Activated CD4-positive, alpha-beta T cell treated with anti-CD3 and anti-CD28 coated beads, Interleukin-2, amount 50 U/mL, for 48 hours (primary cell): ENCODE measurements at places on chromosomes 1 and 21.
A peak's percentile ranks its signal among the peaks of the same experiment; 100 is the strongest.

DNA sequence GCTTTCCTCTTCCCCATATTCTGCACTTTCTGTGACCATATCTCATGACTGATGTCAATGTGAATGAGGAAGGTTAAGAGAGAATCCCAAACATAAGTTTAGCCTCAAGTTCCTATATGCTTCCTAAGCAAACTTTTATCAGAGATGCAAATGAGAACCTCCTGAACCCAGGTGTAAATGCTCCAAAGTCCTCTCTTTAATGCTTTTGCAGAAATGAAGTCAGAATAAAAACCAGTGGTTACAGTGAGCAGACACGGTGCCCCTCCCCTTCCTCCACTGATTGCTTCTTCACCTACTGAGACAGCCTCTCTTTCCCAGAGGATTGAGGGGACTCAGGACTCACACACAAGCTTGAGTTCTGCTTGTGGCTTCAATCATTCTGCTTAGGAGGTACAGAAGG lies 11.6 kb upstream of the PIGC start:
- no peak for DNase-seq

GRCh38 chr1:214518361-214518760 lies 33.0 kb downstream of the PTPN14 start:
- DNase-seq: no peak

- no peak for DNase-seq
Measured at GRCh38 chr1:244157731-244158438, 106.8 kb downstream of the ZBTB18 start.

DNA sequence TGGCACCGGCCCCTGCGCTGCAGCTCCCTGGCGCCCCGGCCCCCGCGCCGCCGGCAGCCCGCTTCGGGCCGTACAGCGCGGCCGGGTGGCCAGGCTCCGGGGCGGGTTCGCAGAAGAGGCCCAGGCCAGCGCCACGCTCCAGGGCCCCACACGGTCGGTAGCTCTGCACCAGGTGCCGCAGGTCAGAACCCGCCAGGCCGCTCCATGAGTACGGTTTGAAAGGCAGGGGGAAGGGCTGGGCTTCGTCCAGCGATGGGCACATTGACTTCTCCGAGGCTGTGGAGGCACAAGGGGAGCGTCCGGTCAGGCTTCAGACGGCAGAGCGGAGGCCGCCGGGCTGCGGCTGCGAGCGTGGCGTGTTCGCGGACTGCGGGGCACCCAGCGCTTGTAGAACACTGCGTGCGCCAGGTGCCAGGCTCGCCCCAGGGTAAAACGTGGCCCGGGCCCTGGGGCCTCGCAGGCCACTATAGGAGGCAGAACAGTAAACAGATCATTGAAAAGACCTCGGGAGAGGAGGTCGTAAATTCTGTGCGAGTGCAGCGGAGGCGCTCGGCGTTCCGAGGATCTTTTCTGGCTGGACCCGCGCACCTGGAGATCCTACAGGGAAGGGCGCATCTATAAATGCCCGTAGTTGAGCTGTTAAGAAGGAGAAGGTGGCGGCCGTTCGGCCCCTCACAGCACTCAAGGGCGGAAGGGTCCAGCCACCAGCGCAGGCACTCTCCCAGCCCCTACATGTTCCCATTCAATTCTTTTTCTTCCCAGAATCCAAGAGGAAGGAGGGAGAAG lies 5.7 kb downstream of the GFI1 start:
- DNase-seq: no peak

- DNase-seq: no peak
Measured at GRCh38 chr1:234656070-234656895, 46.3 kb upstream of the IRF2BP2 start.

DNA sequence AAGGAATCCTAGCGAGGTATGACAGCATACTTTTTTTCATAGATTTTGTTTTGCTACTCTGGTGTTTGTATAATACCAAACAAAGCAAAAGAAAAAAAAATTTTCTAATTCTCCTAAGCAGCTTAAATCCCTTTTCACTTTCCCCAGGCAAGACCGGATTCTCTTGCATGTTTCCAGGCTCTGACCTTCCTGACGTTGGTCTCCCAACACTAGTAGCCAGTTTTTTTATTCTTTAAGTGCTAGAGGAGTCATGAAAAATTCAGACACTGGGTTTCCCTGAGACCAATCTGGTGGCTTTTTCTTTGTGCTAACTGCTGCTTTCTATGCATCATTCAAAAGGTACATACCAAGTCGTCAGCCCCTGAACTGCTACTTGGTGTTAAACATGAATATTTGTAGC lies 111.4 kb downstream of the ZNF326 start:
- no peak for DNase-seq

DNA sequence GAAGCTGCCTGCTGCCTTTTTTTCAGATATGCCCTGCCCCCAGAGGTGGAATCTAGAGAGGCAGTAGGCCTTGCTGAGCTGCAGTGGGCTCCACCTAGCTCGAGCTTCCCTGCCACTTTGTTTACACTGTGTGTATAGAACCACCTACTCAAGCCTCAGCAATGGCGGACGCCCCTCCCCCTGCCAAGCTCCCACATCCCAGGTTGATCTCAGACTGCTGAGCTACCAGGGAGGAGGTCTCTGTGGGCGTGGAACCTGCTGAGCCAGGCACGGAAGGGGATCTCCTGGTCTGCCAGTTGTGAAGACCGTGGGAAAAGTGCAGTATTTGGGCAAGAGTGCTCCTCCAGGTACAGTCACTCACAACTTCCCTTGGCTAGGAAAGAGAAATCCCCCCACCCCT lies 65.1 kb downstream of the MSH4 start:
- DNase-seq: no peak

- no peak for DNase-seq
Measured at GRCh38 chr1:184698969-184699368, 55.7 kb downstream of the EDEM3 start.

DNA sequence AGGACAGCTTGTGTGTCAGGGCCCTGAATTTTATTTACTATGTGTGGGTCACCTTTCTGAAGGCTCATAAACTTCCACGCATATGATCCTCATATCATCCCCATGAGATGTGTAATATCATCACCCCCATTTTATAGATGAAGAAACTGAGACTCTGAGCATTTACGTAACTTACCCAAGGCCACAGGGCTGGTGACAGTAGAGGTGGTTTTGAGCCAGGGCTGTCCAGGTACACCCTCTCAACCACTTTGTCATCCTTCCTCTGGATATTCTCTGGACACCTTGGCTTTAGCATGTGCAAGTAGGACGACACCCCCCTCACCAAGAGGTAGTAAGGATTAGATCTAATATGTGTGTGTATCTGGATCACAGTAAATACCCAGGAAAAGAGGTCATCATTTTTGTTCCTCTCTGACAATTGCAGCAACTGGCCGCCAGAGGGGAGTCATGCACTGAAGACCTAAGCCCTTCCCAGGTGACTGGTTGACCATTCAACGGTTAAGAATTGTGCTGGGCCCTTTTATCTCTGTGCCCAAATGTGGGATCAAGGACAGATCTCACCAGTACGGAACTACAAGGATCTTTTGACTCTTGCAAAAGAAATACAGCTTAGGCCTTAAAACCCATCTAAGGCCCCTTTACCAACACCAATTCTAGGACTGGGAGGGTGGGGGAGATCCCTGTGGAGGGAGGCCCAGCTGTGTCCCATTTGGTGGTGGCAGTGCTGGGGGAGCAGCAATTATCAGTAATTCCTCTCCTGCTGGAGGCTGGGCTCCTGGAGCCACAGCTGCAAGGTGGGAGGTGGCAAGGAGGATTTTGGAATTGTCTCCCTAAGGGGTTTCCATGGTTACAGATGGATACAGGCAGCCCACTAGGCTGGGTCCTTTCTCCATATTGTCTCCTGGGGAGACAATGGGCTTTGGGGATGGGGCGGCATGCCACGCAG lies 13.7 kb upstream of the E2F2 start:
- DNase-seq: peak; percentile 84

DNA sequence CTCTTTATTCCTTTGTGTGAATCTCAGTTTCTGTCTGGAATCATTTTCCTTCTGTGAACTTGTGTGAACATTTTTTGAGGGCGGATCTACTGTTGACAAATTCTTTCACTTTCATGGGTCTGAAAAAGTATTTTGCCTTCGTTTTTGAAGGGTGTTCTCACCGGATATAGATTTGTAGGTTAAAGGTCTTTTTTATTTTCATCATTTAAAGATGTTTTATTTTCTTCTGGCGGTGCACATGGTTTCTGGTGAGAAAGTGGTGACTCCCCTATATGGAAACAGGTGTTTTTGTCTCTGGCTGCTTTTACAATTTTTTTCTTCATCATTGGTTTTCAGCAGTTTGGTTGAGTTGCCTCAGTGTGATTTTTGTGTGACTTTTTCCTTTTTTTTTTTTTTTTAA lies 94.9 kb downstream of the DYRK1A start:
- DNase-seq: no peak

- DNase-seq: no peak
Measured at GRCh38 chr1:164495905-164496304, 63.1 kb upstream of the PBX1 start.
